Astrocyte (in vitro differentiated cells and primary cell): ENCODE measurements at places on chromosomes 4 and X.
A peak's percentile ranks its signal among the peaks of the same experiment; 100 is the strongest.

DNA sequence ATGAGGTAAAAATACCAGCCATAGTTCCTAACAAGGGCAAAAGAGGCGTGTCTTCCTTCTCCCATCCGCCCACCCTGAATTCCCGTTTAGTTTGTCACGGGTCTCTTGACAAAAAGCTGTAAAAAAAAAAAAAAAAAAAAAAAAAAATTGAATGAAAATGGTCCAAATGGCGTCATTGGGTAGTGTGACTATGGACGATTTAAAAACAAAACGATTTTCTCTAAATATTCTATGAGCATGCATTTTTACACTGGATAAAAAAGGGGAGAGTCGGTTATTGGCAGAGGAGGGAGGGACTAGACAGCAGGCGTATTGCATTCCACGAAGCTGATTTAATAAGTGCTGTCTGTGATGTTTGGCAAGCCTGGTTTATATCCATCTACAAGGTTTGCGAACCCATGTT is at the start of gene FAM133A:
TSS of gene FAM133A (plus strand) at position 338 of the 403 bp plus-strand sequence. CDS start 35,214 bp downstream, outside the sequence.
- peak; percentile 66 for DNase-seq

- no peak for DNase-seq
These were observed 29.5 kb upstream of the MSL3 start for GRCh38 chrX:11728556-11728955.

DNA sequence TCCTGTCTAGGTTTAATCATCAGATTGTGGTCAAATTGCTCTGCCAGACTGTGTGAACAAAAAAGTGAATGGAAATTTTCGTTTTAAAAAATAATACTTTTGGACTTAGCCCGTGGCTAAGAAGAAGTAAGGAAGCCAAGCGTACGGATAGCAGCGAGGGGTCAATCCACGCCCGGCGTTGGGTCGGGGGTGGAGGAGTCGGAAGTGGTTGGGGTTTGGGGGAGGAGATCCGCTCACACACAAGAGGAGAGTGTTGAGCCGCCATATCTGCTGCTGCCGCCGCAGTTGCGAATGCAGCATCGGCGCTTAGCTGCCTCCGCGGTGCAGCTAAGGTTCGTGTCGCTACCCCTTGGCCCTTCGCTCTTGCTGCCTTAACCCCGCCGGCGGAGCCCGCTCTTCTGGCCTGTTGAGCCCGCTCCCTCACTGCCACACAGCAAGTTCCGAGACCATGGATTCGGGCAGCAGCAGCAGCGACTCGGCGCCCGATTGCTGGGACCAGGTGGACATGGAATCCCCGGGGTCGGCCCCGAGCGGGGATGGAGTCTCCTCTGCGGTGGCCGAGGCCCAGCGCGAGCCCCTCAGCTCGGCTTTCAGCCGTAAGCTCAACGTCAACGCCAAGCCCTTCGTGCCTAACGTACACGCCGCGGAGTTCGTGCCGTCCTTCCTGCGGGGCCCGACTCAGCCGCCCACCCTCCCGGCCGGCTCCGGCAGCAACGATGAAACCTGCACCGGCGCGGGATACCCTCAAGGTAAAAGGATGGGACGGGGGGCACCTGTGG is at the start of gene GSPT2:
TSS of gene GSPT2 (plus strand) at position 264 of the 779 bp plus-strand sequence. CDS start at position 449, 185 bp downstream.
- peak; percentile 67 for DNase-seq

DNA sequence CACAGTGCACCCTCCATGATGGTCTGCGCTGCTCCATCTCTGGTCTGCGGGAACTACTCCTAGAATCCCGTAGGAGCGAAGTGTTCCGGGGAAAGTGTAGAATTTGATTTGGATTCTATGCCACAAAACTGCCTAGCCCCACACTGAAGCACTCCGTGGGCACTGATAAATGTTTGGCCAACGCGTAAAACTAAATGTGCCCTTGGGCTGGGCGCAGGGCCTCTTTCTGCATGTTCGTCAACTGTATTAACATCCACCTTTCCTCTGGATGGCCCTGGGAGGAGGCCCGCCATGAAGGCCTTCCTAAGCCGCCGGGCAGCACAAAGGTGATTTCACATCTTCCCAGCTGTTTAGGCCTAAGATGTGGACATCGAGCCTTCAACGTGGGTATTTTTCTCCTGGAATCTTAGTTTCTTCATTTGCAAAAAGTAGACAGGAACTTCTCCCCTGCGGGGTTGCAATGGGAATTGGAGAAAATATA is 2.6 kb downstream of the MSX1 start:
- DNase-seq: no peak

DNA sequence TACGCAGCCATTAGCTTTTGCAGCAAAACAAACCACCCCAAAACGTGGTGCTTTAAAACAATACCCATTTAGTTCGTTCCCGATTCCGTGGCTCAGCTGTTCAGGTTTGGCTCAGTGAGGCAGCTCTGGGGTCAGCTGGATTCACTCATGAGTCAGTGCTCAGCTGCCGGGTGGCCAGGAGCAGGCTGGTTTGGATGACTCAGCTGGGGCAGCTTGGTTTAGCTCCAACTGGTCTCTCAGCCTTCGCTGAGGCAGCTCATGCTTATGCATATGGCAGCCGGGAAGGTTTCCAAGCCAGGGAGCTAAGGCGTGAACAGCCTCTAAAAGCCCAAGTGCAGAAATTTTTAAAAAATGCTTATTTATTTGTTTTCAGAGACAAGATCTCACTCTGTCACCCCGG is 13.3 kb upstream of the CD99 start:
- DNase-seq: peak; percentile 97

DNA sequence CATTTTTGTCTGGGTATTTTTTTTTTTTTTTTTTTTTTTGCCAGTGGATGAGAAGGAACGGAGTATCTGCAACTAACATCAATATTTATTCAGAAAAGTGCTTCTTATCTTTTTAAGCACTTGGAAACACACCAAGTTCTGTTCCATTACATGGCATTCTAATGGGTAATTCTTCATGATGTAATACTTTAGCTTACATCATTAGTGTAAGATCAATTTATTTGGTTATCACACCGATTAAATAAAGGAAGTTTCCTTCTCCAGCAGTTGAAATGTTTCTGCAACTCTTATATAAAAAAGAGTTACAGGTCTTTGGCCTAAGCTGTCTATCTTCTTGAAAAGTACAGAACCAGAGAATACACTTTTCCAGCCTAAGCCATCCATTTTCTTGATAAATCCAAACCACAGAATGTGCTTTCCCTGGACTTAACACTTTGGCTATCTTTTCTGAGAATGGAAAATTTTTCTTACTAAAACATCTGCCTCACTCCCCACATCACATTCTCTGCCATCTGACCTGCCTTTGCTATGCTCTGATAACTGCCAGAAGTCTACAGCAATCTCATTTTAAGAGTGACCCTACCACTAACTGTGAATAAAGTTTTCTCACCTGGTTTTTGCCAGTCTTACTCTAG is 191.9 kb upstream of the MAB21L2 start:
- DNase-seq: peak; percentile 82

DNA sequence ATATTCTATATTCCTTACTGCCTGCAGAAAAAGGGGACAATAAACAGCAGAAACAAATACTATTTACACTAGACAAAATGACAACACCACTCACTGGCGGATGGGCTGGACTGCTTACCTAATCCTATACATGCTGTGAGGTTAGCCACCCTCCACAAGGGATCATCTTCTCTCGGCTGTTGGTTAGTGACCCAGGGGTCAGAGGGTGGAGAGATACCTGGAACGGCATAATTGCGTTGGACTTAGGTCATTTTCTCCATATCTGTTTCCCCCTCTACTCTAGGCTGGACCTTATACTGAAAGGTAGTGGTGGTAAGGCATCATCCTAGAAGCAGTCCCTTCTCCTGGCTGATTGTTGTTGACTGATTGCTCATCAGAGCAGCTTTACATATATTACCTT is 286.8 kb upstream of the UGT8 start:
- DNase-seq: no peak

DNA sequence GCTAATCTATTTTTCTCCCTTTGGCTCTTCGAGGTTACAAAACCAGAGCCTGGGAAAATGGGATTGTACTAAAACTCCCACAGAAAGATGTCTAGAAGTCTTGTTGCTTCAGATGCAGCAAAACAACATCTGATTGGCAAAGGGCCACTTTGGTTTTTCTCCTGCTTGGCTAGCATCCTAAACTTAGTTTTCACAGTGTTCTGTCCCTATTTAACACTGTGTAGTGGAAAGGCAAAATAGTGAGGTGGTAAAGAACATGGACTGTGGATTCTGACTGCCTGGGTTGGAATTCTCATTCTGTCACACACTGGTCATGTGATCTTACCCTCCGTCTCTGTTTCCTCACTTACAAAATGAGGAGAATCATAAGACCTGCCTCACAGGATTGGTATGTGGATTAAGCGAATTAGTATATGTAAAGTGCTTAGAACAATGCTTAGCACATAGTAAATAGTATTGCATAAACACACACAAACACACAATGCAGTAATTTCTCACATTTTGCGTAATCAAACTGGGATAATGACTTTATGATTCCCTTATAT is 23.5 kb downstream of the TIGD2 start:
- peak; percentile 81 for DNase-seq

DNA sequence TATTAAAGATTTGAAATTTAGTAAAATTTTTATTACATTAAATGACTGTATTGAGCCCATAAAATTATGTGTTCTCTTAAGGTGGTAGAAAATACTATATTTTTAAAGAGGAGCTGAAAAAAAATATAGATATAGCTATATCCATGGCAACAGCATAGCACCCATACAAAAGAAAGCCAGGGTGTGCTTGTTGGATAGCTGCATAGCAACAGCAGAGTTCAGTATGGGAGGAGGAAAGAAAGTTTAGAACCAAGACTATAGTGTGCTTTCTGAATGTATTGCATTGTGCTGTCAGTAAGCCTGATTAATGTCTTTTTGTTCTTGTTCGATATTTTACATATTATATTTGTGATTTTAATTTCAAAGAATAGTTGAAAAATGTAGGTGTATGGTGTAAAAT is 78.4 kb downstream of the GRID2 start:
- DNase-seq: no peak

- peak; percentile 69 for DNase-seq
These were observed 139.3 kb downstream of the TLL1 start for GRCh38 chr4:166012129-166013030.

- no peak for DNase-seq
These were observed 226.2 kb downstream of the TACR3 start for GRCh38 chr4:103493450-103494159.

DNA sequence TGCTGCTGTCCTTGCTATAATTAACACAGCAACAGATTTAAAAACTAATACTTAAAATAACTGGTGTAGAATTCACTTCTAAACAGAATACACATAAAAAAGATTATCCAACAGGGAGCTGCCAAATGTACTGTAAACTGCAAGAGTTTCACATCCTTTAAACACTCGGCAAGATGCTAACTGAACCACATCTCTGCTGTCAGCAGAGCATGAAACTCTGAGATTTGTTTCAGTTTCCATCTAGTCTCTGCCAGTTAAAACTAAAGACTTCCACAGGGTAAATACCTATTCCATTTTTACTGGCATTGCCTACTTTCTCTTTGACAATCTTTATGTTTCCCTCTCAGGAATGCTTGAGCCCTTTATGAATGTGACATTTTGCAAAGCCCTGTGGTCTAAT is 127.7 kb downstream of the SLC7A11 start:
- DNase-seq: no peak

GRCh38 chrX:48695925-48696300 is 621 bp upstream of the SUV39H1 start:
- DNase-seq: no peak

- peak; percentile 43 for DNase-seq
These were observed 559.6 kb upstream of the AMOT start for GRCh38 chrX:113400193-113400704.

- DNase-seq: no peak
These were observed 1698.6 kb upstream of the IGFBP7 start for GRCh38 chr4:58808817-58809216.

DNA sequence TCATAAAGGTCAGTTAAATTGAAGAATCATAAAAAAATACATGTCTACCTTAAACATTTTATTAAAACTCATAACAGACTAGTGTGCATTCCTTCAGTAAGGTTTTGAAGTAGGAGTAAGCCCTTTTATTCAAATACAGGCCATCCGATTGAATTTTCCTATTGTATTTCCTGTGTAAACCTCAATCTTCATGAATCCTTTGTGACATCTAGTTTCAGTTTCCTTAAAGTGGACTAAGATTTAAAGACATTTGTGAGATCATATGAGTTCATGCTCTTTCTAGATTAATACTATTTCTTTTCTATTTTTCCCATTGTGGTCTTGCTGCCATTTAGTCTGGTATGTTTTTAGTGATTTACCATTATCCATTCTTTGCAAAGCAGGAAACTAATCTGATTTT is 644.7 kb upstream of the BOD1L1 start:
- no peak for DNase-seq

- DNase-seq: no peak
These were observed 26.9 kb upstream of the RASGEF1B start for GRCh38 chr4:81498551-81499099.

DNA sequence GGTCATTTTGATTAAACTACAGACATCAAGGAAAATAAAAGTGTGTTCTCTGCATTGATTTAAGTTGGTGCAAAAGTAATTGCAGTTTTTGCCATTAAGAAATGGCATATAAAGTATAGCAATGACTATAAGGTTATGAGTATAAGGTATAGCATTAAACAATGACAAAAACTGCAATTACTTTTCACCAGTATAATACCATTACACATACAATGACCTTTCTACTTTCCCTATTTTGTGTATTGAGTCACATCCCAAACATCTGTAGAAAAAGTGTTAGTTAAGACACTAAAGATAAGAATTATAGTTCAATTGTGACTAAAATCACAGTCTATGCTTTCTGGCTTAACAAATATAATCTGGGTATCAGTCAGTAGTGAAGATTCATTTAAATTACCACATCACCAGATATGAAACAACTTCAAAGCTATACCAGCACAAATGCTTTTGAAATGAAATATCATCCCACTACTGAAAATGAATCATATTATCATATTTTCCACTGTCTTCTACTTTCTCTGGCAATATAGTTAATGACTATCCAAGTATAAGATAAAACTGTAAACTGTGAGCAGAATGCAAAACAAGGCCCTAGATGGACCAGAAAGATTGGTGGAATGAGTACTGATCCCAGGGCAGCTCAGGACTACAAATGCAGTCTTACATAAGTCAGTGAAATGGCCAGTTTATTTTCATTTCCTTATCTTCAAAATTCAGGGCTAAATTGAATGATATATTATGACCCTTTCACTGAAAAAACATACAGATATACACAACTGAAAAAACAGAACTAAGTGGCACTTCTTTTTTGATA is 241.1 kb downstream of the ANTXR2 start:
- peak; percentile 12 for DNase-seq

GRCh38 chr4:105304085-105304484 is 157.4 kb downstream of the TET2 start:
- DNase-seq: no peak

- DNase-seq: no peak
These were observed 76.7 kb upstream of the TAB3 start for GRCh38 chrX:30965767-30966166.

DNA sequence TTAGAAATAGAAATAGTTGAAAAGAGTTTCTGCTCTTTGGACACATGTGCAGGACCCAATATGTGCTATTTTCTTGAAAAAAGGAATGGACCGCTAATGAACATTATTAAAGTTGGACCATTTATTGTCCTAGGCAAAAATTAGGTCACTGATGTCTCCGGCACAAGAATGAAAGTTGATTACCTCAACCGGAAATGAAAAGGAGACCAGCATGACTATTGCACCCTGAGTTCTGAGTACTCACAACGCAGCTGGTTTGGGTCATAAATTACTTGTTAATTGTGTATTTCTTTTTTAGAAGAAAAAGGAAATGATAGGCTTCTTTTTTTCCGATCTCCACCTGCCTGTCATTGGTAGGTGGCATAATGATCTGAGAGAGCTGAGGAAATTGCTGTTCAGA is 232.7 kb downstream of the ARHGAP24 start:
- no peak for DNase-seq

GRCh38 chr4:152290366-152290921 is 245.4 kb downstream of the FBXW7 start:
- no peak for DNase-seq
